Fibroblast of skin of left biceps (primary cell): ENCODE measurements at places on chromosomes 3 and 15.

- DNase-seq = no peak
Observed at GRCh38 chr15:47383801-47384200, 333.5 kb upstream of the SEMA6D start.

- no peak for DNase-seq
Observed at GRCh38 chr15:70422342-70422741, 324.6 kb upstream of the TLE3 start.

- DNase-seq = no peak
Observed at GRCh38 chr3:50254577-50255250, 14.2 kb upstream of the SEMA3B start.

DNA sequence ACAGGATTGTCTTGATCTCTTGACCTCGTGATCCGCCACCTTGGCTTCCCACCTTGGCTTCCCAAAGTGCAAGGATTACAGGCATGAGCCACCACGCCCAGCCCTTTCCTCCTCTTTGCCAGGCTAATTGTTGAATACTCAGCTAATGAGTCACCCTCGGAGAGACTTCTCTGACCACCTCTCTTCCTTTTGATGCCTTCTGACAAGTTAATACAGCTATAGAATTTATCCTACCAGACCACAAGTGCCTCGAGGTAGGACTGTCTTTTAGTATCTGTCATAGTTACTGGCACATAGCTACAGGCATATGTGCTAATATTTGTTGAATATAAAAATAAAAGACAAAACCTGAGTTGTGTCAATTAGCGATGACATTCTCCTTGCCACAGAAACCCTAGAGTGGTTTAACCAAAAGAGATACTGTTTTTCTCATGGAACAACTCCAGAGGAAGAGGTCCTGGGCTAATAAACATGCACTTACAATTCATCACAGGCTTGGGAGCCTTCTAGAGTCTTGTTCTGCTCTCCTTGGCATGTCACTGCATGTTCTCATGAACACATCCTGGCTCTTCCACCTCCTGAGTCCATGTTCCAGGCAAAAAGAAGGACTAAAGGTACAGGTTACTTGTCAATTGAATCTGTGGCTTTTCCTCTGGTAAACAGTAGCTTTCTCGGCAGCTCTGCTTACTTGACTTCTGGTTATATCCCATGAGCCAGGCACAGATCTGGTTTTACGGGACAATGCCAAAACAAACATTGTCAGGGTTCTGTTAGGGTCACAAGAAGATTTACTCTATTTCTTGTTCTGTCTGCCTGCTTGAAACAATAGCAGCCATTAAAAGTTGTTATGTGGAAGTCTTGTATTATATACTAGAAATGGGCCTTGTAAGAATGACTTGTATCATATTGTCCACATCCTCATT is 332.3 kb downstream of the THSD4 start:
- no peak for DNase-seq

GRCh38 chr3:50495609-50496423 is 7.6 kb downstream of the CACNA2D2 start:
- DNase-seq = no peak
